ENCODE measurements at places on chromosomes 5 and 9. TPM values are rescaled to one million over a fixed set of nuclear protein-coding genes. Genes with fewer than 3 reads are reported as not detected.

OTP gene
- polyA plus RNA-seq = not detected

SMIM32 gene
- not detected for polyA plus RNA-seq

SNAPC4 gene
- polyA plus RNA-seq = 4.6 TPM

TLE4 gene
- 7.8 TPM for polyA plus RNA-seq

MARCOL gene
- polyA plus RNA-seq = not detected

IFNE gene
- not detected for polyA plus RNA-seq

- H3K4me3 ChIP-seq = no peak overlapping the region
- no peaks in the 10 kb centered on the region for H3K36me3 ChIP-seq
- H3K27ac ChIP-seq = no peak overlapping the region
- no peaks in the 10 kb centered on the region for H3K27me3 ChIP-seq
- no peak for DNase-seq
Observed at GRCh38 chr5:5353681-5354080, 68.8 kb upstream of the ICE1 start.

DNA sequence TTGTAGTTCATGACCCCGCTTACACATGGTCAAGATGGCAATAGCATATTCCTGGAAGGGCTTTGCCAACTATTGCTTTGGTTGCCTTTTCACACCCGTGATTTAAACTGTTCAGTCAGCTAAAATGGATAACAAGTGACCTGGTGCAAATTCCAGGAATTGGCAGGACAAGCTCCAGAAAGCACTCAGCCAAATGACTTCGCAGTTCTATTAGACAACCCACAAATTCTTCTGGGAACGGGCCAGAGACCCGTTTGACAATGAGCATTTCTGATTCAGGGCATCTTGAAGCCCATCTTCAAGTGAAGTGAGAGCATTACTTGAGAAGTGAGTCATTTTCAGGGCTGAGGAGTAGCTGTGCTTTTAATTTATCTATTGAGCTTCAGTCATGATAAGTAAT is 165.0 kb downstream of the DROSHA start:
- no peak for DNase-seq
- no peak overlapping the region for H3K4me3 ChIP-seq
- no peaks in the 10 kb centered on the region for H3K27me3 ChIP-seq
- H3K4me1 ChIP-seq = no peaks in the 10 kb centered on the region

DNA sequence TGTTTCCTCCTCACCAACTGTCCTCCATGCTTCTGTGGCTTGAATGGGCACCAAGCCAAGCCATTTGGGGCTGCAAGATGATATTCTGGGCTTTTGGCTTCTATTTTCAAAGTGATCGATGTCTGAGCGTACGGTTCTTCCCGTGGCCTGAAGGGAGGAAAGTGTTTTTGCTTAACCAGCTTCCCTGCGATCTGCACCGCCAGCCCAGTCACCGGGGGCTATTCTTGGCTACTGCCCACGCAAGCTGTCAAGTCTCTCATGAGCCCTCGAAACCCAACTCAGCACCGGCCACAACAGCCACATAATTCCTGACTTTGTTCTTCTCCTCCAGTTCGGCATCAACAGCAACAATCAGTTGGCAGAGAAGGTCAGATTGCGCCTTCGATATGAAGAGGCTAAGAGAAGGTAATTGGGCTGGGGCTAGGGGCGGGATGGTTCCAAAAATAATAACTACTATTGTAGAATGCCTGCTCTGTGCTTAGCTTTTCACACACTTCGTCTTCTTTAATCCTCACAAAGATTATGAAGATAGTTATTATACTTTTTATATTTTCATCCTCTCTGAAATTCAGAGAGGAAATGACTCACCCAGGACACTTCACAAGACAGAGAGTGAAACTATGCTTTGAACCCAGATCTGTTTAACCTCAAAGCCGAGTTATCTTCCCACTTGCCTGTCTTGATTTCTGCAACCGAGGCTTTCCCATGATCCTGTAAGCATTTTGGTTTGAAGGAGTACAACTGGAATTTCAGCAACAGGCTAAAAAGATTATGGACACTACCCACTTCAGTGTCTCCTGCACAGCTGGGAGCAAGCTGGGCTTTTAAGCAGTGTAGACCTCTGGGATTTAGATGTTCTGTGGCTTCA is 76.4 kb upstream of the RARS1 start:
- no peaks in the 10 kb centered on the region for H3K27me3 ChIP-seq
- no peak overlapping the region for H3K4me3 ChIP-seq
- no peaks in the 10 kb centered on the region for H3K36me3 ChIP-seq
- no peak overlapping the region for H3K27ac ChIP-seq
- peak; percentile 68 for DNase-seq

- peak; percentile 65 for DNase-seq
- H3K27ac ChIP-seq = no peak overlapping the region
- H3K4me3 ChIP-seq = no peak overlapping the region
- H3K36me3 ChIP-seq = peaks cover 94% of the 10 kb centered on the region
- no peaks in the 10 kb centered on the region for H3K27me3 ChIP-seq
Observed at GRCh38 chr9:136835162-136835931, 6.9 kb upstream of the AJM1 start.

GRCh38 chr5:61919920-61920319 is 386.1 kb upstream of the KIF2A start:
- no peak overlapping the region for H3K27ac ChIP-seq
- no peak for DNase-seq
- H3K4me3 ChIP-seq = no peak overlapping the region
- H3K36me3 ChIP-seq = no peaks in the 10 kb centered on the region
- no peaks in the 10 kb centered on the region for H3K4me1 ChIP-seq
- H3K27me3 ChIP-seq = no peaks in the 10 kb centered on the region

GRCh38 chr5:111926026-111926425 is 169.0 kb upstream of the NREP start:
- DNase-seq = no peak
- H3K27ac ChIP-seq = no peak overlapping the region
- H3K36me3 ChIP-seq = no peaks in the 10 kb centered on the region

DNA sequence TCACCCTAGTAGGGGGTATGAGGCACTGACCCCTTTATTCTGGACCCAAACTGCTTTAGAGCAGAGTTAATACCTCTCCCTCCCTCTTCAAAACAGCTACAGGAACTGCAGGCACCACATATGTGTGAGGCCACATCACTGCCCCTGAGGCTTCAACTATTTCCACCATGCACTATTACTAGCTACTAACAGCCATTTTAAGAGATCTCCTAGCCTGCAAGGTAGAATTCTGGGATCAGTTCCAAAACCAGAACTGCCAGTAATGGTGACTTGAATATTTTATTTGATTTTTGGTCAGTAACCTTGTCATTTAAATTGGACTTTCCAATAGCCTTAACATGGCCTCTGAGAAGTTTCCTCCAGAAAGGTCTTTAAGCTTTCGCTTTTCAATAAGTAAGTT is 55.3 kb upstream of the FSD1L start:
- no peak overlapping the region for H3K4me3 ChIP-seq
- H3K27me3 ChIP-seq = no peaks in the 10 kb centered on the region
- no peaks in the 10 kb centered on the region for H3K4me1 ChIP-seq
- no peak overlapping the region for H3K27ac ChIP-seq
- no peak for DNase-seq

DNA sequence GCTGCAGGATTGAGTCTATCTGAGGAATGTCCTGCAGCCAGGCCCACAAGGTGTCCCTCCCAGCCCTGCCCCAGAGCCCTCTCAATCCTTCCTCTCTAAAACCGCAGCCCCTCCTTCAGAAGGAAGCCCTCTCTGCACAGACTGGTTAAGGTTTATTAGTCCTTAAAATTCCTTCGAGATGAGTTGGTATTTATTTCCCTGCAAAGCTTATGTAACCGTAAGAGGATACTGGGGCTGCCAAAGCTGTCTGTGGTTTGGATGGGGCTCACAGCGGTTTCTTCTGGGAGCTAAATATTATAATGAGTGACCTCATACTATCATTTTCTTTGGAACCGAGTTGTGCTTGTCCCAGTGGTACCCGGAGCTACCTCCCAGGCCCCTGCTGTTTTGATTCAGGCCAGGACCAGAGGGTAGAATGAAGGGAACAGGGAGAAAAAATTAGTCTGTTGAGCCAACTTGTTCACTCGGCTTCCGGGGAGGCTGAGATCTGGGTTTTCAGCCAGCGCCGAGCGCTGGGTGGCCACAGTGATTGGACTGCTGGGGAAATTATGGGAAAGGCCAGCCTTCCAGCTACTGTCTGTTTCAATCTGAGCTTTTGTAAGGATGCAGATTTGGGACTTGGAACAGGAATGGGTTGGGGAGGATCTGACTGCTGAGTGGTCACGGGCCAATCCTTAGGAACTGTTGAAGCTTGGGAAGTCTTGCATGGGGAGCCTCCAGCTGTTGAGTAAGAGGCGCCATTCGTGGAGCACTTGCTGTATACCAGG is 107.5 kb downstream of the NDFIP1 start:
- H3K4me3 ChIP-seq = no peak overlapping the region
- DNase-seq = no peak
- no peaks in the 10 kb centered on the region for H3K36me3 ChIP-seq
- no peaks in the 10 kb centered on the region for H3K27me3 ChIP-seq

- no peak for DNase-seq
- no peaks in the 10 kb centered on the region for H3K27me3 ChIP-seq
- H3K4me1 ChIP-seq = peaks cover 10% of the 10 kb centered on the region
- H3K27ac ChIP-seq = no peak overlapping the region
Observed at GRCh38 chr9:37104183-37104889, 16.0 kb upstream of the ZCCHC7 start.

DNA sequence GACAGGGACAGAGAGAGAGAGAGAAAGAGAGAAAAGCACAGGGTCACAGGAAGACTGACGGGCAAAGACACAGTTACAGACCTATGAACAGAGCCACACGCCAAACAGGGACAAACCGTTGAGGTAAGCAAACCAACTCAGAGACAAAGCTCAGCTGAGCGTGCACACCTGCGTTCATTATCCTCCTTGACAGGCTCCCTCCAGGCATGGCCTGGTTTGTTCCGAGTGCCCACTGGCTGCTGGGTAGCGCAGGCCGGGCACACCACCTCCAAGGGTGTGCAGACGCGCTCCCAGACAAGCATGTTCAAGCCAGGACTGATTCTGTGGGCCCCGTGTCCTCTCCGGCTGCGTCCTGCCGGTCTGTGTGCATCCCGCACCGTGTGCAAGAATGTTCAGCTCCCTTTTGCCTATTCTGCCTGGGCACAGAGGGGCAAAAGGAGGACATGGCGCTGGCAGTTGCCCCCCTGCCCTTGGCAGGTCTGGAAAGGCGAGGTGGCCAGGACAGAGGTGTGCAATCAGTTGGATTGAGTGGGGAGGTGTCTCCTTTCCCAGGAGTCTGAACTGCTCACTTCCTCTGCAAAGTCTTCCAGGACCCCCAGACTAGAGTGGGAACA is 467 bp upstream of the SMIM32 start:
- peaks cover 26% of the 10 kb centered on the region for H3K27me3 ChIP-seq
- H3K27ac ChIP-seq = no peak overlapping the region
- peak overlapping the region; percentile 38 for H3K4me3 ChIP-seq
- DNase-seq = peak; percentile 53
- peaks cover 7% of the 10 kb centered on the region for H3K36me3 ChIP-seq

GRCh38 chr9:82153032-82153431 is 164.5 kb downstream of the SPATA31D1 start:
- no peaks in the 10 kb centered on the region for H3K4me1 ChIP-seq
- no peaks in the 10 kb centered on the region for H3K36me3 ChIP-seq
- H3K27ac ChIP-seq = no peak overlapping the region
- H3K4me3 ChIP-seq = no peak overlapping the region
- DNase-seq = no peak

DNA sequence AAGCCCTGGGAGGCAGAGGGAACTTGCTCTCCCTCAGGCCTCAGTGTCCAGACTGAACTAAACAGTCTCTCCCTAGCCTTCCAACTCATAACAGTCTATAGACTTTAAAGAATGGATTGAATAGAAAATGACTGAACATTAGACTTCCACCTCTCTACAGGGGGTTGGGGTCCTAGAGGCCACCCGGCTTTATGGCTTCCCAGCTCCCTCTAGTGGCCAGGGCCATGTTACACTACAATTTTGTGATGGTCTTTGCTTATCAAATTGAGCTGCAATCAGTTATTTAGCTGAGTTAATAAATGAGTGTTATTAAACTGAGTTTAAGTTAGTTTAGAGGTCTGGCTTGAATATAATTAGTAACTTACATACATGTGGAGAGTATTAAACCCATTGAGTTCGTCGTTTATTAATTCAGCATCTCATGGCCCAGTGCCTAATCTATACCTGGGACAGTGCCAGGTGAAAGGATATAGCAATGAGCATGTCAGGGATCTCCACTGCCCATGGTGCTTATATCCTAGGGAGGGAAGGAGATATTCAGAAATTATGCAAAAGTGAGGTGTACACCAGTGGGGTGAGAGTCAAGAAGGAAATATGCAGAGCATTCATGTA is 105.2 kb downstream of the SH3TC2 start:
- DNase-seq = peak; percentile 79
- H3K4me1 ChIP-seq = peaks cover 3% of the 10 kb centered on the region
- no peak overlapping the region for H3K4me3 ChIP-seq
- H3K27me3 ChIP-seq = no peaks in the 10 kb centered on the region
- H3K27ac ChIP-seq = no peak overlapping the region

- peaks cover 37% of the 10 kb centered on the region for H3K4me1 ChIP-seq
- H3K4me3 ChIP-seq = no peak overlapping the region
- H3K27ac ChIP-seq = no peak overlapping the region
- DNase-seq = no peak
Observed at GRCh38 chr5:138870611-138871010, 4.5 kb downstream of the LRRTM2 start.

- no peaks in the 10 kb centered on the region for H3K27me3 ChIP-seq
- H3K4me1 ChIP-seq = peaks cover 6% of the 10 kb centered on the region
- H3K27ac ChIP-seq = no peak overlapping the region
- DNase-seq = no peak
Observed at GRCh38 chr5:116382032-116382873, 192.4 kb downstream of the SEMA6A start.

GRCh38 chr5:67010684-67011409 is 185.8 kb downstream of the CD180 start:
- DNase-seq = no peak
- no peaks in the 10 kb centered on the region for H3K27me3 ChIP-seq
- no peaks in the 10 kb centered on the region for H3K36me3 ChIP-seq
- no peak overlapping the region for H3K4me3 ChIP-seq
- H3K27ac ChIP-seq = peak overlapping the region; percentile 64
- H3K4me1 ChIP-seq = peaks cover 49% of the 10 kb centered on the region

DNA sequence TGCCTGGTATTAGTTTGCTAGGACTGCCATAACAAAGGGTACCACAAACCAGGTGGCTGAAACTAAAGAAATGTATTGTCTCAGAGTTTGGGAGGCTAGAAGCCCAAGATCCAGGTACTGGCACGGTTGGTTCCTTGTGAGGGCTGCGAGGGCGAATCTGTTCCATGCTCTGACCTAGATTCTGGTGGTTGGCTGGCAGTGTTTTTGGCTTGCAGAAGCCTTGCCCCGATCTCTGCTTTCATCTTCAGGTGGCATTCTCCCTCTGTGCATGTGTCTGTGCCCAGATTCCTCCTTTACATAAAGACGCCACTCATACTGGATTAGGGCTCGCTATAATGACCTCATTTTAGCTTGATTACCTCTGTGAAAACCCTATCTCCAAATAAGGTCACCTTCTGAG is 36.7 kb downstream of the RAI14 start:
- DNase-seq = no peak
- no peaks in the 10 kb centered on the region for H3K27me3 ChIP-seq
- H3K36me3 ChIP-seq = peaks cover 22% of the 10 kb centered on the region
- H3K4me3 ChIP-seq = no peak overlapping the region
- peak overlapping the region; percentile 59 for H3K27ac ChIP-seq

GRCh38 chr9:587527-587926 is 254.0 kb upstream of the DMRT1 start:
- H3K27ac ChIP-seq = no peak overlapping the region
- H3K4me3 ChIP-seq = no peak overlapping the region
- H3K36me3 ChIP-seq = no peaks in the 10 kb centered on the region
- DNase-seq = no peak

- peak; percentile 61 for DNase-seq
- H3K4me3 ChIP-seq = no peak overlapping the region
- H3K36me3 ChIP-seq = no peaks in the 10 kb centered on the region
Observed at GRCh38 chr5:132053483-132053882, 7.0 kb upstream of the IL3 start.
